ENCODE measurements at places on chromosomes 12 and 14.
A peak's percentile ranks its signal among the peaks of the same experiment; 100 is the strongest.

GRCh38 chr12:57218030-57218853, 1.6 kb downstream of the NXPH4 start:
- no peak overlapping the region for H3K27ac ChIP-seq
- H3K4me1 ChIP-seq: peaks cover 41% of the 10 kb centered on the region
- no peaks in the 10 kb centered on the region for H3K36me3 ChIP-seq
- peaks cover 44% of the 10 kb centered on the region for H3K27me3 ChIP-seq

DNA sequence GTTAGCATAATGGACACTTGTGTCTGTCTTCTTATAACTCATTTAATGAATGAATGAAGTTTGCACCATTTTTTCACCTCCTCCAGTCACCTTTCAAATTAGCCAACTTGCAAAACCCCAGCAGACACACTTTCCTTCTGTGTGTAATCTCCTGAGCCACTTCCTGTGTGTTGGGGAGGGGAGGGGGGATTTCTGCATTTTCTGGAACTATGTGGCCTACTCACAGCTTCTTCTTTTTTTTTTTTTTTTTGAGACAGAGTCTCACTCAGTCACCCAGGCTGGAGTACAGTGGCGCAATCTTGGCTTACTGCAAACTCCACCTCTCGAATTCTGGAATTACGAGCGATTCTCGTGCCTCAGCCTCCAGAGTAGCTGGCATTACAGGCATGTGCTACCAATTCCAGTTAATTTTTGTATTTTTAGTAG, 4.1 kb upstream of the SERPINA1 start:
- H3K4me3 ChIP-seq: no peak overlapping the region
- peak overlapping the region; percentile 56 for H3K27ac ChIP-seq
- DNase-seq: no peak
- peaks cover 74% of the 10 kb centered on the region for H3K4me1 ChIP-seq

DNA sequence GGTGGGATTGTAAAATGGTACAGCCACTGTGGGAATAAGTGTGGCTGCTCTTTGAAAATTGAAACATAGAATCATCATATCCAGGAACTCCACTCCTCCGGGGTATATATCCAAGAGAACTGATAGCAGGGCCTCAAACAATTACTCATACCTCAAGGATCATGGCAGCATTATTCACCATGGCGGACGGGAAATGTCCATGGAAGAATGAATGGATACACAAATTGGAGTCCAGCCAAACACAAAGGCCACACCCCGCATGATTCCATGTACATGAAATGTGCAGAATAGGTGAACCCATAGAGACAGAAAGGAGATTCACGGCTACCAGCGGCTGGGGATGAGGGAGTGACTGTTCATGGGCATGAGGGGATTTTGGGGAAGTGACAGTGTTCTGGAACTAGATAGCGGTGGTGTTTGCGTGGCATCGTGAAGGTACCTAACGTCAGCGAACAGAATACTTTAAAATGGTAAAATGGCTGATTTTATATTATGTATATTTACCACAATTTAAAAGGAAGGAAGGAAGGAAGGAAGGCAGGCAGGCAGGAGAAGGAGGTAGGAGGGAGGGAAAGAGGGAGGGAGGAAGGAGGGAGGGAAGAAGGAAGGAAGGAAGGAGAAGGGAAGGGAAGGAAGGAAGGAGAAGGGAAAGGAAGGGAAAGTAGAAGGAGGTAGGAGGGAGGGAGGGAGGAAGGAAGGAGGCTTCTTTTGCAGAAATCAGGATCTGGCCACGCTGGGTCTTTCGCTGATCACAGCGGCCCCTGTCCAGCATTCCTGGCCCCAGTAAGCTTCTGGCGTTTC, 14.1 kb upstream of the NCOR2 start:
- H3K4me1 ChIP-seq: peaks cover 2% of the 10 kb centered on the region
- DNase-seq: no peak
- no peaks in the 10 kb centered on the region for H3K36me3 ChIP-seq
- no peak overlapping the region for H3K4me3 ChIP-seq

DNA sequence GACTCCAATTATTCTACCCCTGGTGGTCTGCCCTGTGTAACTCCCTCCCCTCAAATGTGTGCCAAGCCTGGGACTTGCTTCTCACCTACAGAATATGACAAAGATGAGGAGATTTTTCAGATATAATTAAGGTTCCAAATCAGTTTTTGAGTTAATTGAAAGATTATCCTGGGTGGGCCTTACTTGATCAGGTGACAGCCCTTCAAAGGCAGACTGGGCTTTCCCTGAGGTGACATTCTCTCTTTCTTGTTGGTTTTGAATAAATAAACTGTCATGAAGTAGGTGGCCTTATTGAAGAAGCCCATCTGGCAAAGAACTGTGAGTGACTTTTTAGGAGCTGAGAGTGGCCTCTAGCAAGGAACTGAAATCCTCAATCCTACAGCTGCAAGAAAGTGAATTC, 106.0 kb downstream of the BRMS1L start:
- no peaks in the 10 kb centered on the region for H3K4me1 ChIP-seq
- H3K27me3 ChIP-seq: no peaks in the 10 kb centered on the region
- H3K4me3 ChIP-seq: no peak overlapping the region
- H3K27ac ChIP-seq: no peak overlapping the region
- DNase-seq: no peak

DNA sequence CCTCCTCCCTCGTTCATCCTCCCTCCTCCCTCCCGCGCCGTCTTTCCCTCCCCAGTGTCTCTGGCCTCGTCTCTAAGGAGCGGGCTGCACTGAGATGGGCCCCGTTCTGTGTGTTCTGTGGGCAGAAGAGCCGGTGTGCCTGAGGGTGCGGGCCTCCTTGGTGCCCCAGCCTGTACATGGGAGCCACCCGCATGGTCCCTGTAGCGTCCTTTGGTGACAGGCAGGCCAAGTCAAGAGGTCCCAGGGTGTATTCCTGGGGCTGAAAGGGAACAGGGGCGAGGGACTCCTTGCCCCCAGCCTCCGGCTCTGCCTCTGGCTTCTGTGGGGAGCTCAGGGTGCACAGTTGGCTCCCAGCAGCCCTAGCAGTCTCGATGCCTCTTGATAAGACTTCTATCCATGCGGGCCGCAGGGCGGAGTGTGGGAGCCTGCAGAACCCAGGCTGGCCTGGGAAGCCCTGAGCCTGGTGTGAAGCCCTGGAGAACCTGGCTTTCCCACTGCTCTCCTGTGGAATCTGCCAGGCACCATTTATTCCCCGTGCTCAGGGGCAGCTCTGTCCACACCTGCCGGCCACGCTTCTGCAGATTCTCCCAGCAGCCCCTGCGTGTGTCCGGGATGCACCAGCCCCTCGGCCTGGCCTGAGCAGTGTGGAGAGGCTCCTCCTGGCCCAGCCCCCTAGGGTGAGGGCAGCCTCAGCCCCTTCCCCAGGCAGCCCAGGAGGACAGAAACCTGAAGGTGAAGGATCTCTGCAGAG, 181.3 kb downstream of the KIF26A start:
- H3K4me3 ChIP-seq: no peak overlapping the region
- H3K27me3 ChIP-seq: no peaks in the 10 kb centered on the region
- H3K4me1 ChIP-seq: no peaks in the 10 kb centered on the region

- H3K36me3 ChIP-seq: no peaks in the 10 kb centered on the region
- peaks cover 13% of the 10 kb centered on the region for H3K4me1 ChIP-seq
- no peaks in the 10 kb centered on the region for H3K27me3 ChIP-seq
Measured at GRCh38 chr14:91349481-91350074, 68.0 kb downstream of the CCDC88C start.

All from body of pancreas (tissue), 4 donors.